ENCODE measurements at places on chromosomes 1 and 21.

- DNase-seq: no peak
Measured at GRCh38 chr21:14010729-14011128, 200.0 kb downstream of the LIPI start.

DNA sequence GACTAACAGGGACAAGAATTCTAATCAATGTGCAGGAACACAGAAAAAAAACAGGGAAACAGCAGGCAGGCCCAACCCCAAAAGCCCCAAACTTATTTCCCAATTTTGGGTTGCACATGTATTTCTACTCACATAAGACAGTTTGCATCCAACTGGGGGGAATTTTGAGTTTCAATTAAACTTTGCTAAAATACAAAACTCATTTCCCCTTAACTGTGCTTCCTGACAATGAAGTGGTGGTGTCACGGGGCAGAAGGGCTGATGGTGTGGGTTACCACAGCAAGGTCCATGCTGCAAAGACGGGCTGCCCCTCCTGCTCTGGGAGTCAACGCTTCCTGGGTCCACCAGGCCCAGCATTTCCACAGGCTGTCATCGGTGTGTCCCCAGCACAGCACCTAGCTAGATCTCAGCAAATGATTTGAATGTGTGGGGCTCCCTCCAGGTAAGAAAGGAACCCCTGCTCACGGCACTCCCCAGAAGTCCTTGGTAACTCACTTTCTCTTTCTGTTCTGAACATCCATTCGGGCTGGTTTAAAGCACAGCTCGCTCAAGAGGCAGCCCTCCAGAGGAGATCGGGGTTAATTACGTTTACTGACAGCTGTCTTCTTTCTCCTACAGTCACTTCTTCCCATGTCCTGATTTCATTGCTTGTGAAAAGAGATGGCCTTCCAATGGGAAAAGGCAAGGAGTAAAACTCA lies 27.4 kb downstream of the HIVEP3 start:
- no peak for DNase-seq

- DNase-seq: no peak
Measured at GRCh38 chr1:149848340-149849110, 50.8 kb upstream of the BOLA1 start.

GRCh38 chr1:65992831-65993271 lies 200.2 kb downstream of the PDE4B start:
- no peak for DNase-seq

DNA sequence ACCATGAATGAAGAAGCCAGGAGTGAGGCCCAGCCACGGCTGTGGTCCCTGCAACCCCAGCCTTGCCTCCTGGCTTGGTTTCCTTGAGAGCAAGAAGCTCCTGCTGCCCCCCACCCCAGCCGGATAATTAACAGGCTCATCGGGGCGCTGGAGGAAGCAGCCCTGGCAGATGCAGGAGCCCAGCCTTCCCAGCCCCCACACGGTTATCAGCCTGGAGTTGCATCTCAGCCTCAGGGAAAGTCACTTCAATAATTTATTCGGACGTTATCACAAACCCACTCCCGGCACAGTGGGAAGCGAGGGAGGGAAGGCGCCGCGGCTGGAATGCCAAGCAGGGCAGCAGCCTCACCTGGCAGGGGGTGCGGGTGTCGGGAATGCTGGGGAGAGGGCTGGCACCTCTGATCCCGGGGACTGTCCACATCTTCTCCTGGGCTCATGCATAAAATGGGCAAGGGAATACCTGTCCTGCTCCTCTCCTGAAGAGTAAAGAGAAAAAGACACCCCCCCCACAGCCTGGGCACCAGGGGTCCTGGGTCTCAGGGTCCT lies 43.3 kb upstream of the LRP8 start:
- DNase-seq: peak; percentile 12

DNA sequence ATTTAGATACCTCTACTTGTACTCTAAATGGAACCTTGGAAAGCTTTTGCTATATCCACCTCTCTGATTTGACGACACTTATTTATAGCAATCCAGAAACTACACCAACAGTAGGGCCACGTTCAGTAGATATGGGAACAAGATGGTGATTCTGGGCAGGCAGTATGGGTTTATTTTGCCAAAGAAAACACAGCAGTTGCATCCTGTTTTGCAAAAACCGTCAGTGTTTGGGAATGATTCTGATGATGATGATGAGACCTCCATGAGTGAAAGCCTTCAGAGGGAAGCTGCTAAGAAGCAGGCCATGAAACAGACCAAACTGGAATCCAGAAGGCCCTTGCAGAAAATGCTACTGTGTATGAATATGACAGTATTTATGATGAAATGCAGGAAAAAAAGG lies 41.5 kb upstream of the NEXN start:
- DNase-seq: no peak

DNA sequence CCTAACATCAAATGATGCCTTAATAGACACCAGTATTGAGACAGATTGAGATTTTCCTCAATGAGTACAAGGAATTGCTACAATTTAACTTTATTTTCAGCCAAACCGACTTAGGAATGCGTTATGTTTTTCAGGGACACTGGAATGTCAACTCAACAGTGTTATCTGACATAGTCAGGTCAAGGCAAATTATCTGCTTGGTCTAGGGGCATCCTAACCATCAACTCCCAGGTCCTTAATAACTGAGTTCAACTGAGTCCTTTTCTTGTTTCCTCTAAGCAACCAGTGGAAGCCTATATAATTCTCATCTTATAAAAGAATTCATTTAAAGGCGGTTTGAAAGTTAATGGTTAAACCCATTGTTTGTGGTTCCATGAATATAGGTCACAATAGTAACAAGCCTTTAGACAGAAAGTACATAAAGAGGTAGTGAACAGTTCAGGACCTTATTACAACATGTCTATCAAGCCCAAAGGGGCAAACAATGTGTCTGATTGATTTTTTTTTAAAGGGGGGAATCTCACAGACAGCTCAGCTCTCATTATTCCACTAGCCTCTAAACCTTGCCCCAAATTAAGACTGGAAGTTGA lies 32.3 kb upstream of the NR5A2 start:
- no peak for DNase-seq

GRCh38 chr1:175208773-175209492 lies 16.4 kb upstream of the KIAA0040 start:
- DNase-seq: no peak

DNA sequence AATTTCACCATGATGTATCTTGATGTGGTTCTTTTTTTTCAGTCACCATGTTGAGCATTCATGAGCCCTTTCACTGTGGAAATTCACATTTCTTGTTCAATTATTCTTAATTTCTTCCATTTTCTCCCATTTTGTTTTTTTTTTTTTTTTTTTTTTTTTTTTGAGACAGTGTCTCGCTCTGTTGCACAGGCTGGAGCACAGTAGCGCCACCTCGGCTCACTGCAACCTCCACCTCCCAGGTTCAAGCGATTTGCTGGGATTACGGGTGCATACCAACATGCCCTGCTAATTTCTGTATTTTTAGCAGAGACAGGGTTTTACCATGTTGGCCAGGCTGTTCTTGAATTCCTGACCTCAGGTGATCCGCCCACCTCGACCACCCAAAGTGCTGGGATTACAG lies 14.7 kb downstream of the ZNF644 start:
- DNase-seq: no peak

- no peak for DNase-seq
Measured at GRCh38 chr1:228120857-228121489, 11.9 kb upstream of the MRPL55 start.

DNA sequence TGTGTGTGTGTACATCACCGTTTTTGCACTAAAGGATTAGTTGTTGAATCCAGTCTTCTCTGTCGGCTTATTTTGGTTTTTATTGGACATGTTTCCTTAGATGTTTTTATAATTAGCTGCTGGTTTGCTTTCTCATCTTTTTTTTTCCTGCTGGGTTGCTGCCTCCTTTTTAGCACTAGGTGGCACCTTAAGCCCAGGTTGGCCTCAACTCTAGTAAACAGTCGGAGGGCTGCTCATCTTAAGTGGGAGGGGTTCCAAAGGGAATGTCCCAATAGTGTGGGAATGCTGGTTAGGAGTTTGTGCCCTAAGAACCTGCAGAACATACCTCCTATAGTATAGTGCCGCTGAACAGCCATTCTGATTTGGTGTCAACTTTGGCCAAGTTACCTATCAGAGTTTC lies 570.1 kb upstream of the CXADR start:
- no peak for DNase-seq

DNA sequence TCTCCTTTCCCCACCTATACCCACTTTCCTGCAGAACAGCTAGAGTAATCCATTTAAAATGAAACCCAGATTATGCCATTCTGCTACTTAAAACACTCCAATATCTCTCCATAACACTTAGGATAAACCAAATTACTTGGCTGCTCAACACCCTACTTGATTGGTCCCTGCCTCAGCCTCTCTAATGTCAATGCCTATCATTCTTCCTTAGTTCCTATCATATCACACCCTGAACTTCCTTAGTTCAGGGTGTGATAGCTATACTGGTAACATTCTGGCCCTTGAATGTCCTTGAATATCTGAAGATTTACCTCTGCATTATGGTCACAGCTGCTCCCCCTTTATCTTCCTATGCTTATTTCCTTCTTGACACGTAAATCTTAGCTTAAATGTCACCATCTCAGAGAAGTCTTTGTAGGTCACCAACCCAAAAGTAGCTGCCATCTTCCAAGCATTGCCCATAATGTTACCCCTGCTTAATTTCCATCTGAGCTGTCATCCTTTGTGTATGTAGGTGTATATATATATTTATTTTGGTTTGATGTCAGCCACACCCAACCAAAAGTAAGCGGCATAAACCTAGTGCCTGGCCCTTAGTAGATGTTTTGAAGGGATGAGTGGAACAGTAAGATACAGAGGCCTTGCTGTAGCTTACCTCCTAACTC lies 379.8 kb downstream of the PTPRC start:
- no peak for DNase-seq

DNA sequence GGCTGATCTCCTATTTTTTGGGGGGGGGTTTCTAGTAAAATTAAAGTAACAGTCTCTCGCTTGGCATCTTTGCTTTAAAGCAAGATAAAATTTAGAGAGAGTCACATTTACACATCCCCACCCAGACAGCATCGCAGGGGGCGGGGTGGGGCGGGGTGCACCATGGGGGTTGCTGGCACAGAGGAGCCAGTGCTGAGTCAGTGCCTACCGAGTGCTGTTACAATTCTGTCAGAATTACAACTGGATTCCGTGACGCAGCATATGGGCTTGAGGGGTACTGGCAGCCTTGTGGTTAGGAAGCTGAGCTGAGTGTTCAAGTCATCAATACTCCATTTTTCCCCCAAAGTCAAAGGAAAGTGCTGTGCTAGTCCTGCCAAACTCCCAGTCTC lies 175.9 kb downstream of the PRDM16 start:
- no peak for DNase-seq

GRCh38 chr1:182235952-182236650 lies 155.5 kb downstream of the GLUL start:
- DNase-seq: no peak

All from right forelimb (tissue), 1 donor.